ENCODE measurements at places on chromosomes 12 and 14.

- DNase-seq, result no peak
Observed at GRCh38 chr12:58034712-58035111, 93.3 kb downstream of the ATP23 start.

DNA sequence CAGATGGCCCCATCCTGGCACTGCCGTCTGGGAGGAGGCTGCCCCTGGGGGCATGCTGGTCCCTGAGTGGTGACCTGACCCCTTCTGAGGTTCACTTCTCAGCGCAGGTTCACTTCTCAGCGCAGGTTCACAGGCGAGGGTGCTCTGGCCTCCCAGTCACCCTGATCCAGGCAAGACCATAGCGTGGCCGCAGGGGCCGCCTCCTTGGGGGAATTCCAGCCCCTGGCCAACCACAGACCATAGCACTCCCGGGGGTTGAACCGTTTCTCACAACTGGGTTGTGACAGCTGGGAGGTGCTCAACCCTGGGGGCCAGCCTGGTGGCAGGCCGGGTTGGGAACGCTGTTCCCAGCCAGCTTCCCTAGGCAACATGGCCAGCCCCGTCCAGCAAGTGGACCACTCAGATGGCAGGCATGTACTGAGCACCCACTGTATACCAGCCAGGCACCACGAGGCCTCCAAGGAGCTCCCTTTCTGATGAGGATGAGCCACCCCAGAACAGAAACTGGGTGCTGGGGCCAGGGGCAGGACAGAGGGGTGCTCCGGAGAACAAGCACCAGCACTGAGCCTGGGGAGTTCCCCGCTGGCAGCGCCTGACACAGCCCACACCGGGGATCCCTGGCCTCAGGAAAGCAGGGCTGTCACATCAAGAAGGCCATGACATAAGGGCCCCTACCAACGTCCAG lies 28.3 kb upstream of the ZFP36L1 start:
- no peak for DNase-seq

DNA sequence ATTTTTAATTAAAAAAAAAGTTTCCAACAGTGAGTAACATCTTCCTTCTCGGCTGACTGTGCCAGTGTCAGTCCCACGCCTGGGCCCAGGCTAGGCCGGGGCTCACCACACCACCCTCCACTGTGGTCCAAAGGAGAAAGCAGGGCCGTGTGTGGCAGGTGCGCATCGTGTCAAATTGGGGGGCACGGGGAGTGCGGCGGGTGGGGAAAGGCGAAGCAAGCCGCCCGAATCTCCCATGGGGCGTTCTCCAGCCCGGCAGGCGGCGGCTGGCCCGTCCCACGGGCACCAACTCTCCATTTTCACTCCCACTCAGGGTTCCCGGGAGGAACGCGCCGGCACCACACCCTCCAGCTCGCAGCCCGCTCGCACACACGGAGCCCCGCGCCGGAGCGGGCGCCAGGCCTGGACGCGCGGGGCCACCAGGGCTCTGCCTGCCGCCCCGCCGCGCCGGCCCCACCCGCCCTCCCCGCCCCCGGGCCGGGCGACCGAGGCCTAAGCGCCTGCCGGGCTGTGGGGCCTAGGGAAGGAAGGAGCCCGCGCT lies 604 bp downstream of the EEA1 start:
- peak; percentile 84 for DNase-seq

GRCh38 chr12:55681142-55682077 lies 26.3 kb downstream of the ITGA7 start:
- peak; percentile 82 for DNase-seq

GRCh38 chr12:124410354-124411175 lies 115.7 kb downstream of the RFLNA start:
- DNase-seq, result no peak

GRCh38 chr12:104974626-104975290 lies 11.4 kb upstream of the NOPCHAP1 start:
- DNase-seq, result no peak

- no peak for DNase-seq
Observed at GRCh38 chr14:32200368-32201192, 1.3 kb upstream of the RNU6-7 start.

DNA sequence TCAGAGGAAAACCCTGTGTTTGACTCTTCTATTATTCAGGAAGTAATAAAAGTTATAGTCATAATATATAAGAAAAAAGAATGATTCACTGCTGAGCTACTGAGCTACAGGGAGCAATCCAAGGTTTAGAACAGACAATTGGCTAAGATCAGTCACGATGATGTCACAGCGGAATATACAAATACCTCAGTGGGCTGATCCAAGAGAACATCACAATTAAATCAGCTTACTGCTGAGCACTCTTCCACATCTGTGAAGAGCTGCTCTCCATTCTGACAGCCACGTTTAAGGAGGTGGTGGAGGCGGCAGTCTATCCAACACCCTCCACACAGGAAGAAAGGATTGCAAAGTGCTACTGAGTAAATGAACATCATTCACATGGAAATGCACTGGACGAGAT lies 271.0 kb downstream of the APAF1 start:
- no peak for DNase-seq

DNA sequence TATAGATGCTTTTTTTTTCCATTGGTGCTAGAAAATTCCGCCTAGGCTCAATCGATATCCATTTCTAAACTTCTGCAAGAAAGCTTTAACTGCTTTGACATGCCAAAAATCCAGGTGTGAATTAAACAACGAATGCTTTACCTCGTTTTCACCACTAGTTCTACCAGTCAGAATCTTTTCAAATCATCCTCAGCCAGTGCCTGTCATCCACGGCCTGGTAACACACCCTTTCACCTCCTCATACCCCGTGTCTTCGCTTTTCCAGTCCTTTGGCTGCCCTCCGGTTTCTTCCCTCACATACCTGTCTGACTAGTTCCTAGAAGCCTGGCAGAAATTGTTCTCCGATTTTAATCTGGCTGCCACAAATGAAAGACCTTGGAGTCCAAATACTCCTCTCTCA lies 1.4 kb upstream of the PHC1 start:
- peak; percentile 62 for DNase-seq

DNA sequence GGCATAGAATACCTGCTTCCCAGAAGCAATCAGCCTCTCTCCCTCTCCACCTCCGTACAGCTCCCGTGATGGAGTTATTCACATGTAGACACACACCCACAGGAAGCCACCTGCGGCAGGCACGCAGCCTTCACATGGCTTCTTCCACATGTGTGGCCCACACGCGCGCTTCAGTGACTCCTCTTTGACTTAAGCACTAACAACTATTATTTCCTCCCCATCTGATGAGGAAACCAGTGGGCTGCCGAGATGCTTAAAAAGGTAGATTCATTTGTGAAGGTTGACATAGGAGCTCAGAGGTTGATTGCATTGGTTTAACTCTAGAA lies 69.3 kb downstream of the PRMT8 start:
- no peak for DNase-seq

DNA sequence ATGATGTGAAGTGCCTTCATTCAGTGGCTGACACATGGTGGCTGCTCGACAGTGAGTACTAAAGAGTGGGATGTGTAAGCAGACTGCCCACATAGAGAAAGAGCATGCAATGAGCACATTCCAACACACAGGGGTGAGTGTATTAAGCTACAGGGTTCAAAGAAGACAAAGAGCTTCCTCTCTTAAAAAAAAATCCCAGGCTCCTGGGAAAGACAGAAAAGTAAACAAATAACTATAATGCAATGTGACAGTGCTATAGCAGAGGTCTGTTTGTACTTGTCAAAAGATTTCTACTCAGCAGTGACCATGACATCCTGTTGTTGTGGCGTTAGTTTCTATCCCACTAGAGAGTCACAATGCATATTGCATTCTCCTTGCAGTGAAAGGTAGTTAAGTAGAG lies 12.4 kb upstream of the PCNX1 start:
- no peak for DNase-seq

DNA sequence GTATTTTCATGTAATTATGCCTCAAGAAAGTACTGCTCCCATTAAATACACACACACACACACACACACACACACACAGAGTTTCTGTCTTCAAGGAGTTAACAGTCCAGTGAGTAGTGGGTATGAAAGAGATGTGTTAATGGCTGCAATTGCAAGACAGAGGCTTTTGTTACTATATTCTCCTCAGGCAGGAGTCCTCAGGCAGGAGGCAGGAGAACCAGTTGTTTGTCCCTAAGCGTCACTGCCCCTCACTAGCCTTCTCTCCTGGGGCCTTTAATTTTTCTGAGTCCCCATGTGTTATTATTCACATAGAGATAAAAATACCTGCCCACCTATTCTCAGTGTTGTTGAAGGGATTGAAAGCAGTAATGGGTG lies 31.2 kb downstream of the DAD1 start:
- no peak for DNase-seq

DNA sequence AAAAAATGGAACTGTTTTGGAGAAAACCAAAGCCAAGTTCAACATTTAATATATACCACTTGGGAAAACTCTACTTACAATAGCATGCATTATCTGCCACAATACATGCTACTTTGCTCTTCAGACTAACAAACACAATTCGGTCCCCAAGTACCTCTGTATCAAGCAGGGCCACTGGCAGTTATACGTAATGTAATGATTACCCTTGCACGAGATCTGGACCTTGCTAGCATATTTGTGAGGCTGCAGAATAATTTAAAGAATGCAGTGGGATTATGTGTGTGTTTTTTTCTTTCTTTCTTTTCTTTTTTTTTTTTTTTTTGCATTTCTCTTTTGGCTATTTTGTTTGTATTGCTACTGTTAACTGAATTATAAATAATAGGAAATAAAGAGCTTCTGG lies 22.8 kb upstream of the PYGL start:
- DNase-seq, result no peak

Data from NCI-H69 (cell line).